Kidney glomerular epithelial cell (primary cell): ENCODE measurements at places on chromosomes 5 and 9.

DNA sequence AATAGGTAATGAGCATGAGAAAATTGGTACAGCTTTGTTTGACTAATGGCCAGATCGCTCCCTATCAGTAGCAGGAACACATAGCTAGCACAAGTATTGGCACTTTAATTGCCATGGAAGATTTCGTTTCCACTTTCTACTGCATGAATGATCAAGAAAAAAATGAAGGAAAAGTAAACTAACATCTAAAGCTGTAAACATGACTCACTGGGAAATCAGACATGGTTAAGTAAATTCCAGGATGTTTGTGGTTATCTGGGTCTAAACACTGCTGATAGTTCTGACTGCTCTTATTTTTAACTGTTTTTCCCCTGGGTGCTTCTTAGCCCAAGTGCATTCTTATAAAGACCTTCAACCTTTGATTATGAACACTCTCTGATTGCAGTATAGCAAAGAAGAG, 388.9 kb downstream of the NR2F1-AS1 start:
- DNase-seq: peak; percentile 95

GRCh38 chr9:92507496-92507895, 25.2 kb upstream of the ASPN start:
- DNase-seq: no peak

- DNase-seq: peak; percentile 34
Observed at GRCh38 chr5:135493406-135494180, 41.4 kb upstream of the TIFAB start.

DNA sequence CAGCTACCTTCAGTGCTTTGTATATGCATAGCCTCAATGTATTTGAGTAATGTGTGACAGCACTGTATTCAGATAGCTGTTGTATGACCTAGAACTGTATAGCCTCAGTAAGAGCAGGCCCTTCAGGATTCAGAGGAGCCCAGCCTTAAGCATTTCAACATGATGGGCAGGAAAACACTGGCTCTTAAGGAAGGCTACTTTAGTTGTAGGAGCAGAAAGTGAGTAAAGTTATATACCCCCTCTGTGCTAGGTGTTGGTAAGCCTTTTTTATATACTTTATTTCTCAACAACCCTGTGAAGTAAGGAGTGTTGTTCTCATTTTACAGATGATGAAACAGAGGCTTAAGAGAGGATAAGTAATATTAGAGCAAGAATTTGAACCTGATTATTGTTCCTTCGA, 1.5 kb upstream of the GPR21 start:
- DNase-seq: no peak

DNA sequence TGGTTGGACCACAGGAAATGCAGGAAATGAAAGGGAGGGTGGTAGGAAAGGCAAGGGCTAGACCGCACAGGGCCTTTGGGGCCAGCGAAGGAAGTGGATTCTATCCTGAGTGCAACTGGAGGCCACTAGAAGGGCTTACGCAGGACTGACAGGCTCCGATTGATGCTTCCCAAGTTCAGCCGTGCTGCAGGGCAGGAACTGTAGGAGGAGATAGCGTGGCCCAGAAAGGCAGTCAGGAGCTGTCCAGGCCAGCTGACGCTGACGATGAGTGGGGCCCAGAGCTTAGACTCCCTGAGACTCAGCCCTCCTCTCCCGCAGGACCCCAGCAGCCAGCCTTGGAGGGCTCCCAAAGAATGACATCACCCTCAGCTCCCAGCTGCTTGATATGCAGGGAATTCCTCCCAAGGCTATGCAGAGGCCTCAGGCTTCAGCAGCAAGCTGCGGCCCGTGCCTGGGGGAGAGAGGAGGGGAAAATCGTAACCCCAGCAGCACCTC, 48.8 kb downstream of the KCNIP1 start:
- DNase-seq: peak; percentile 89

- peak; percentile 51 for DNase-seq
Observed at GRCh38 chr5:40385544-40385943, 294.2 kb upstream of the PTGER4 start.

DNA sequence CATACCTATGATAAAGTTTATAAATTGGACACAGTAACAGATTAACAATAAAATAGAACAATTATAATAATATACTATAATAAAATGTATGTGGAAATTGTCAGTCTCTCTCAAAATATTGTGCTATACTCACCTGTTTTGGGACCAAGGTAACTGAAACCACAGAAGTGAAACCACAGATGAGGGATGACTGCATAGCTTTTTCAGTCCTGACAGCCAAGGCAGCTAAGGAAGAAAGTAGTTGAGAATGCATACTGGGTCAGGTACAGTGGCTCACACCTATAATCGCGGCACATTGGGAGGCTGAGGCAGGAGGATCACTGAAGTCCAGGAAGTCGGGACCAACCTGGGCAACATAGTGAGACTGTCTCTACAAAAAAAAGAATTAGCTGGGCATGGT, 8.9 kb downstream of the SRP19 start:
- no peak for DNase-seq

DNA sequence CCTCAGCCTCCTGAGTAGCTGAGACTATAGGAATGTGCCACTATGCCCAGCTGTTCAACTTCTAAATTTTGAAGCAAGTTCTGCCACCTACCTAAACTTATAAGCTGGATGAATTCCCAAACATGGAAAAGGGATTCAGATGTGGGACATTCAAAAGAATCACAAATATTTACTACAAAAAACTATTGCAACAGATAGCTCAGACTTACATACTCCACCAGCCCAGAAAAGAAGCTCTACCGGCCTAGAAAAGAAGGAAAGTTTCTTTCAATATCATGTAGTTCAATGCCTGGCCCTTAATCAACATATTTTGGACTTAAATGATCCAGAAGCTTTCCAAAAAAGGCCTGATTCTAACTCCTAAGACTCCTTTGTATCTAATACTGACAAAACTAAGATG, 23.8 kb downstream of the SH3RF2 start:
- DNase-seq: no peak

GRCh38 chr5:27701931-27702903, 663.8 kb upstream of the CDH9 start:
- DNase-seq: peak; percentile 86

- no peak for DNase-seq
Observed at GRCh38 chr9:76873056-76873792, 32.7 kb downstream of the PRUNE2 start.
